ENCODE measurements at places on chromosomes 3 and 15. TPM values are rescaled to one million over a fixed set of nuclear protein-coding genes. Genes with fewer than 3 reads are reported as not detected.

The RAB6B gene
- polyA plus RNA-seq, result 3.0 TPM

The ASB14 gene
- not detected for polyA plus RNA-seq

The STRIT1 gene
- not detected for polyA plus RNA-seq

The RABL3 gene
- polyA plus RNA-seq, result 2.6 TPM

The CLSTN2 gene
- 1.4 TPM for polyA plus RNA-seq

The ITIH3 gene
- polyA plus RNA-seq, result 1.7 TPM

The SLC51A gene
- not detected for polyA plus RNA-seq

The NANOGP8 gene
- polyA plus RNA-seq, result not detected
